ENCODE measurements at places on chromosomes 3 and 15.
A peak's percentile ranks its signal among the peaks of the same experiment; 100 is the strongest.

DNA sequence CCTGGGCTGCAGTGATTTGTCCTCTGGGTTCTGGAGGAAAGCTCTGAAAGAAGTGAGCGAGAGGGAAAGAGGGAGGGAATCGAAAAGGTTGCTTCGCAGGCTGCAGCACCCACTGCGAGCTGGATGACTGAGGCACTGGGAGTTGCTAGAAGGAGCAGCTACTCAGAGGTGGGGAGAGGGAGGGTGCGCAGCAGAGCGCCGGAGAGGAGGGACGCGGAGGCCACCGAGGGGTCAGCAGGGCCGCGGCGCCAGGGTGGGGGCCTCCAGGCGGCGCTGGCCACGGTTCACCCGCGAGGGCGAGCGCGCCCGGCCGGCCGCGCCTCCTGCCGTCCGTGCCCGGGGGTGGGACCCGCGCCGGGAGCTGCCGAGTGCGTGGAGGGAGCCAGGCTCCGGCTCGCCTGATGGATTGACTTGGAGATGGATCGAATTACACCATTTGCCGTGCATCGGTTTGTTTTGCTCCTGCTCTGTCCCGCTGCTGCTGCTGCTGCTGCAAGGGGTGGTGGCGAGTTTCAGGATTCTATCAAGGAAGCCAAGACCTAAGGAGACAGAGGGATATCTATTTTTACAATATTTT, at the start of gene SEMA6D:
Gene SEMA6D (plus strand): TSS at position 470 of the 577 bp plus-strand sequence. CDS start 42,294 bp downstream, outside the sequence.
- DNase-seq: peak; percentile 89

DNA sequence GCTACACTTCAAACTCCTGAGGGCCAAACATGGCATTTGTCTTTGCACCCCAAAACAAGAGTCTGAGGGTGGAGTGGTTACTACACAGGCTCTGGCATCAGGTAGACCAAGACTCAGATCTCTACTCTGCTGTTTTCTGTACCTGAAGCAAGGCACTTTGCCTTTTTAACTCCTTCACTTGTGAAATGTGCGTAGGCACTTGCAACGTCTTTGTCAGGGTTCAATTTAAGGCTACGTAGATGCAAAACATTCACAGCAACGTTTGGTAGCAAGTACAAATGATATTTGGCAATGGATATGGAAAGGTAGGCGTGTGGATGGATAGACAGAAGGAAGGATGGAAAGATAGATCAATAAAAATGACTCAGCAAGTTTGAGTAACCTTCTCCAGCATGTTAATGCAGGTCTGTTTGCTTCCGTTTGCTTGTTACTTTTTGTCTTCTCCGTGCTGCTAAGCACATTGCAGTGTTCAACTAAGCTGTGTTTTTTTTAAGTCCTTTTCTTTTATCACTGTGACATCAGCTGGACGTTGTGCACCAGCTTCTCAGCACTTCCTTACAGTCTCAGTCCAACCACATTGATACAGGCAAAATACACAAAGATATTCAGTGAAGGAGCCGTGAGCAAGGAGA, 100.7 kb downstream of the LRTM1 start:
- no peak for DNase-seq

- DNase-seq: peak; percentile 70
Measured at GRCh38 chr3:46883054-46883829, 5.7 kb downstream of the PTH1R start.

GRCh38 chr3:154301561-154301960, 22.7 kb downstream of the DHX36 start:
- DNase-seq: no peak

DNA sequence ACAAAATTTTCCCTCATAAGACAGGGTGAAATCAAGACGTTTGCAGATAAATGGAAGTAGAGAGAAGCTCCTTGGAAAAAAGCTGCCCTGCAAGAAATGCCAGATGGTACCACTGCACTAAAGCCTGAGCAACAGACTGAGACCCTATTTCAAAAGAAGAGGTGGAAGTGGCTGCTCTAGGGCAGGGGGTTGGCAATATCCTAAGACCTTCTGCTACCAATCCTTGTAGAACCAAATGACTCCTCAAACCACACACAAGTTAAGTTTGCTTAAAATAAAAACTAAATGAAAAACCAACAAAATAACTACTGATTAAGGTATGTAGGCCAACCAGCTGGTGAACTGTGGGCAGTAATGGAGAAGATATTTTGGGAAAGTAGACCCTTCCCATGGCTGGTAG, 21.3 kb downstream of the RAB43 start:
- no peak for DNase-seq

- DNase-seq: no peak
Measured at GRCh38 chr15:91946581-91947292, 93.2 kb downstream of the SLCO3A1 start.

DNA sequence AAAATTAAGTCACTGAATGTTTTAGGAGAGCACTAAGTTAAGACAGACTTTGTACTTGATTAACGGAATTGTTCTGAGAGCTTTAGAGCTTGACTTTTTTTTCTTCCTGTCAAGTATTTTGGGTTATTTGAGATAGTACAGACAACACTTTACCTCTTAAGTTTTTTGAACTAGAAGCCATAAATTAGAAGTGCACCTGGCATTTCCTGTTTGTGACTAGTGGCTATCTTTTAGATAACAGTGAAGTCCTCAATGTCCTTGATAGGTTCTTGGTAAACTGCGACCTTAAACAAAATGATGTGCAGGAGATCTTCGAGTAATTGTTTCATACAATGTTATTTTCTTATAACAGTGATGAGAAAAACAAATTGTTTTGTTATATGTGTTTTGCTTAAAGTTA, 213.9 kb downstream of the TP63 start:
- DNase-seq: no peak

GRCh38 chr3:47781685-47782445, at the start of gene SMARCC1:
Gene SMARCC1 (minus strand): TSS chr3:47781893. CDS start chr3:47781797, 96 bp downstream.
- DNase-seq: peak; percentile 99

- no peak for DNase-seq
Measured at GRCh38 chr3:188671971-188672370, 499.8 kb upstream of the TPRG1 start.
